ENCODE measurements at places on chromosomes 16 and 17. TPM values are rescaled to one million over a fixed set of nuclear protein-coding genes. Genes with fewer than 3 reads are reported as not detected.
A peak's percentile ranks its signal among the peaks of the same experiment; 100 is the strongest.

The RTN4RL1 gene
- 0.45 TPM for total RNA-seq

The RUNDC3A gene
- 0.18 TPM for total RNA-seq

- DNase-seq = no peak
Observed at GRCh38 chr17:8922451-8922850, 43.1 kb downstream of the PIK3R5 start.

- DNase-seq = peak; percentile 29
Observed at GRCh38 chr16:11706180-11706742, 36.4 kb downstream of the TXNDC11 start.

GRCh38 chr17:8448310-8448709, 12.6 kb downstream of the NDEL1 start:
- no peak for DNase-seq

GRCh38 chr17:57402681-57403180, 146.4 kb downstream of the MSI2 start:
- no peak for DNase-seq

DNA sequence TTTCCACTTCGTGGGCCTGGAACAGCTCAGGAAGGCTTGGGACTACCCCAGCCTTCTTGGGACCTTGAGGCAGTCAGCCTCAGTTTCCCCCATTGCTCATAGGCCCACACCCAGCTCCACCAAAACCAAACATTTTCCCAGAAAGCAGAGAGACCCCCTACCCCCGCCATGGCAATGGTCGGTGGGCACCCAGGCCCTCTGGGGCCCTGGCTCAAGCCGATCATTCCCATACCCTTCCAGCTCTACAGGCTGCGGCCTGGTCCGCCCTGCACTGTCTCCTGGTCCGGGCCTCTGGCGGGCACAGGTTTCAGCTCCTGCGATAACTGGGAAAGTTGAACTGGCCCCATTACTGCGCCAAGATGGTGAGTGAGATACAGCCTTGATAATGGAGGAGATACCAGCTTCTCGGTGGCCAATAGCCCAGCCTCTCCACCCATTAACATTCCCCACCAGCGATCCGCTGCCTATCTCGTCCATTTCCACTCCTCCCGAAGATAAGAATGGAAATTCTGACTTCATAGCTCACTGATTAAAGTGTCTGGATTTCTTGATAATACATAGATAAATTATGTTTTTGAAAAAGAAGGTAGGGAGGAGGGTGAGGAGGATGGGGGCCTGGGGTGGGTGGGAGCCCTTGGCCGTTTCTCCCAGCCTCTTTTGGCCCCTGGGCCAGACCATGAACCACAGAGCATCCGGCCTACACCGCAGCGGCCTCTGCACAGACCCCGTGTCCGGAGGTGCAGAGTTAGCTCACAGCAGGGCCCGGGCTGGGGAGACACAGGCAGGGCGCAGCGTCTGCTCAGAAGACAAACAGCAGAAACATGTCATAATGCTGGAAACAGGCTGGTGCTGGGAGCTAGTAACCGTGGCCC, 11.6 kb downstream of the ZFPM1 start:
- no peak for DNase-seq

Measured in activated CD8-positive, alpha-beta memory T cell treated with anti-CD3 and anti-CD28 coated beads, Interleukin-2, amount 10 ng/mL, durations not matched to agents 7 days and 5 days (primary cell).